CD4-positive, alpha-beta T cell treated with Interferon gamma for 1 hour (primary cell): ENCODE measurements at places on chromosomes 4 and X.

- DNase-seq, result no peak
These were observed 15.3 kb downstream of the INTU start for GRCh38 chr4:127648061-127648460.

- DNase-seq, result no peak
These were observed 49.5 kb downstream of the ATXN3L start for GRCh38 chrX:13270360-13270759.

DNA sequence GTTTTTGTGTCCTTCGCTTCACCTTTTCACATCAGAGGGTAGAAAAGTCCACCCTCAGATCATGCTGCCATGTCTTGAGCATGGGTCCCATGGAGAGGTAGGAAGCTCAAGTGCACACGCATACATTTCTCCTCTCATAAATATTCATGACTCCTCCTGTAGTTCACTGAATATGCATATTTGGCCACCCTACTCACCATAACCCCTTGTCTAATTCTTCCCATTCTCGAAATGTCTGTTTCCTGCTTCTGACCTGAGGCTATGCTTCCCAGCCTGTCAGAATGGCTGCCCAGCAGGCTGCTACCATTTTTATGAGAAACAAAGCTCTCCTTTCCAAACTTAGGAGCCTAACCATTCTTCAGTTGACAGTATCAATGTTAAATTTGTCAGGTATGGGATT is 86.5 kb downstream of the ADRA2C start:
- DNase-seq, result no peak

DNA sequence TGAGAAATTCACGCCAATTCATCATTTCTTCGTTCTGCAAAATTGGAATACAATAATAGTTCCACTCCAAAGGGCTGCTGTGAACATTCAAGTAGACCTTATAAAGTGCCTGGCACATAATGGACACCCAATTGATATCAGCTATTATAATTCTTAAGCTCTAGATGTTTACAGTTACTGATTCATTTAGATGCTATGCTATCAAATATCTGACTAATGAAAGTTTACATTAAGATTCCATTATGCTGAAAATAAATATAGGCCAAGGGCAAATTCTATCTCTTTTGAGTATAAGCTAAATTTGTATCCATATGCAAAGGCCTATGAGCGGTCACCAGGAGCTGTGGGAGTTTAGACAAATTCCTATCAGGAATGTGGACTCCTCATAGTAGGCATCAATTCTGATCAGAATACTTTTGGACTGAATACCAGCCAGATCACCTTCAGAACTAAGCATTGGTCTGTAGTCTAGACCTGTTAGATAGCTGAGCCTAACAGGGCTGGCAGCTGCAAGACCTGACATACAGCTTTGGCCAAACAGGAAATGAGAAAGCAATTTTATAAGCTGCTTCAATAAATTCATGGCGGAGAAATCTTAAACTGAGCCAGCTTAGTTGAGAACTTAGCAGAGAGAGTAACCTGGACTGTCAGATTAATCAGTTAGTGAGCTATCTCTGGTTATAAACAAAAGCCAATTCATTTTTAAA is 384.3 kb upstream of the ACTRT1 start:
- DNase-seq, result no peak

DNA sequence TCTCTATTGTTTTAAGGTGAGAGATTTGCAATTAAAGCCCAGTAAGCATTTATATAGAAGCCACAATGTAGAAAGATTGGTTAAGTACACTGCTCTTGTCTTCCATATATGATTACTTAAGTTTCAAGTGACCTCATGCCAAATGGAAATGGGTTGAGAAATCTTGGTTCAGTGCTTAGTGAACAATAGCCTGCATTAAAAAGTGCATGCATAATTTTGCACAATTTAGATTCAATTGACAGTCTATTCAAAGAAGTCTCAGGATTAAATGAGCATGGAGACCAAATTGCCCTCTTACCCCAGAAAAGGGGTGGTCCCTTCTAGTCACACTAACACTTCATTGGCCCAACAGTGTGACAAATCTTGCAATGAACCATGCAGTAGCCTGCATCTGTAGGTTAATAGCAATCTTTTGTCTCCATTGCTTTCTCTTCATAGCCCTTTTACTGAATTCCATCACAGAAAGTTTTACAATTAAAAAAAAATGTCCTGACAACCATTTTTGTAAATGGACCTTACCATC is 93.6 kb downstream of the HHIP start:
- DNase-seq, result no peak

- no peak for DNase-seq
These were observed 333.6 kb upstream of the F9 start for GRCh38 chrX:139196890-139197289.

DNA sequence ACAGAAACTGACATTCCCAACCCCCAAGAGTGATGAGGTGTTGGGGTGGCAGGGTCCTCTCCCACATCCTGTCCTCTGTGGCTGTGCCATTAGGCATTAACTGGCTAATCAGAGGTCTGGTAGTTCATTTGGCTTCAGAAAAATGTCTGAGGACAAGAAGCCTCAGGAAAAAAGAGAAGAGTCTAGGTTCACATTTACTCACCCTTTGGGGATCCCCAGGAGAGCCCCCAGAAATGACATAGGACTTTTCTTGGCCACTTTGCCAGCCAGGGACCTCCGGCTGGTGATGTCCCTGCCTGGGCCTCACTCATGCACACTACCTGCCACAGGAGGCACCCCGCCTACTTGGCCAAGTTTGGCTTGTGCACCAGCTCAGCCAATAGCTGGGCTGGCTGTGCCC is 173.0 kb downstream of the RBM46 start:
- DNase-seq, result no peak

DNA sequence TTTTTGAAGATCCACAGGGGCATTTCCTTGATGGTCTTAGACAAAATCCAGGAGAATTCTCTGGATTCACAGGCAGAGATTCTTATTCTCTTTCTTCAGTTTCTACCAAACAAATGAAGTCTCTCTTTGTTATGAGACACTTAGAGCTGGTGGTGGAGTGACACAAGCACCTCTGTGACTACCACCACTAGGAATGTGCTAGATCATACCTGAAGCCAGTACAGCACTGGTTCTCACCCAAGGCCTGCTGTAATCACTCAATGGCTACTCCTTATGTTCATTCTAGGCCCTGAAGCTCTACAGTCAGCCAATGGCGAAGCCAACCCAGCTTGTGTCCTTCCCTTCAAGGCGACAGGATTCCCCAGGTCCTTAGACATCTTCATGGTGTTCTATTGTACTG is 482.3 kb downstream of the TRAM1L1 start:
- no peak for DNase-seq

DNA sequence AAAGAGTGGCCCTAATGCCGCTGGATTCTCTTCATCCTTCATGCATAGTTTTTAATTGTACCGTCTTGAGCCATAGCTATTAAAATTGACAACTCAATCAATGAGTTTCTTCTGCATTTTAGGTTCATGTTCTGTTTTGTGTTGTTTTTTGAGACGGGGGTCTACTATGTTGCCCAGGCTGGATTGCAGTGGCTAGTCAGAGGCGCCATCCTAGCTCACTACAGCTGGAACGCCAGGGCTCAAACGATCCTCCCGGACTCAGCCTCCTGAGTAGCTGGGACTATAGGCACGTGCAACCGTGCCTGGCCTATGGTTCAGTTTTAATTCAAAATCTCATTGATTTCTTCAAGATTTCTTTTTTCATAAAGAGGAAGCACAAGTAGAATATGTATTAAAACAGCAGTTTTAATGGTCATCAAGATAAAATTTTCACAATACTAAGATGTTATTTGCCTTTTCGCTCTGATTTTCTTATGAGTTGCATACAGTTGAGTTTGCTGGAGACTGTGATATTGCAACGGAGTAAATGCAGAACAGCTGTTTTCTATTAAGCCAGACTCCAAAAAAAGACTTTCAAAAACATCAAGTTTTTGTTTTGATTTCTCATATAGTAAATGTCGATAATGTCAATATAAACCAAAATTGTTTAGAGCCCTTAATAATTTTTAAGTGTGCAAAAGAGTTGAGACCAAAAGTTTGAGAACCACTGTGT is 1.1 kb upstream of the STX18 start:
- DNase-seq, result no peak

DNA sequence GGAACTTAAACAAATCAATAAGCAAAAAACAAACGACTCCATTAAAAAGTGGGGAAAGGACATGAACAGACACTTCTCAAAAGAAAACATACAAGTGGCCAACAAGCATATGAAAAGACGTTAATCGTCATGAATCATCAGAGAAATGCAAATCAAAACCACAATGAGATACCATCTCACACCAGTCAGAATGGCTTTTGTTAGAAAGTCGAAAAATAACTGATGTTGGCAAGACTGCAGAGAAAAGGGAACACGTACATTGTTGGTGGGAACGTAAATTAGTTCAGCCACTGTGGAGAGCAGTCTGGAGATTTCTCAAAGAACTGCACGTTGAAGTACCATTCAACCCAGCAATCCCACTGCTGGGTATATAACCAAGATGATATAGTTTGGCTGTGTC is 23.7 kb downstream of the NEUROG2 start:
- no peak for DNase-seq

GRCh38 chr4:120065974-120066516 is 603 bp downstream of the MAD2L1 start:
- peak; percentile 34 for DNase-seq

- DNase-seq, result no peak
These were observed 31.2 kb downstream of the ZFYVE28 start for GRCh38 chr4:2387218-2387617.

DNA sequence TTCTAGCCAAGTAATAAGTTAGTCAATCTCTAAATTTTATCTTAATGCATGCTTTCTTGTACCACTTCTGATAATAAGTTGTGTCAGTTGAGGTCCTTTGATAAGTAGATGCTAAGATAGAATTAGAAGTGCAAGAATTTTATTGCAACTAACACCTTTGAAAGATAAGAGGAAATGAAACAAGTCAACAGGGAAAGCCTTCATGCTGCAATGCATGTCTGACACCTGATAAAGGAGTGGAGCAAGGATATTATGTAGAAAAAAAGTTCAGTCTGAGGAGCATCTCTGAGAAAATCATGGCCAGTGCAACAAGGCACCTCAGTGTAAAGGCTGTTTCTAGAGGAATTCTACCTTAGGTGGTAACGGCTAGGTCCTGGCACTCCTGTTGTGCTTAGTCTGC is 210.7 kb upstream of the PPP1R2C start:
- no peak for DNase-seq

GRCh38 chrX:148979786-148980185 is 479.4 kb downstream of the AFF2 start:
- DNase-seq, result no peak

DNA sequence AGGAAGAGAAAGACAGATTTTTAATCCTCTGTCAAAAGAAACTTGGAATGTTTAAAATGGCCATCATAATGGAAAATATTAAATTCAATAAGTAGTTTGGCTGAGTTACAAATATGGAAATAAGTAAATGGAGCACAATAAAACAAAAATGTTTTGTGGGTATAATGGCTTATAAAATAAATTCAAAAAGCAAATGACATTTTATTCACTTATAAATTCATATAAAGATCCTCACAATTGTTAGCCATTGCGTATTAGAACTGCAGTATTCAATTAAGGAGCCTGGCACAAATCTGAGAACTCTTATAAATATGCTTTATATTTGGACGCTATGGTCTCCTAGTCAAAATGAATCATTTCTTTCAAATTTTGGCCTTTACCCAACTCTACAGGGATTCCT is 339.0 kb upstream of the PABPC4L start:
- DNase-seq, result no peak

GRCh38 chrX:70293621-70294020 is 3.7 kb downstream of the KIF4A start:
- DNase-seq, result no peak

DNA sequence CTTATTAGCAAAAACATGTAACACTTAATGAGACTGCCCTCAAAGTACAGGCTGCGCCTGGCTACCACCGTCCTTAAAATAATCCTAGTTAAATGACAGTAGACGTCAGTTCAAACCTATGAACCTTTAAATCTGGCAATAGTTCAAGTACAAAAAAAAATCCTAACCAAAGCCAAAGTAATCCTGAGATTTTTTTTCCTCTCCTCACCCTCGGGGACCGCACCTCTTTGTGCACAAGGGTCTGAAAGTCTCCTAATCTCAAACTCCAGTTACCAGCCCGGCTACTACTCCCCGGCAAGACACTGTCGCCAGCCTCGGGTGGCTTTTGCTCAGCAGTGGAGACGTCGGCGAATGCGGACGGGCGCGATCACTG is 439 bp downstream of the SEC31A start:
- DNase-seq, result no peak

- no peak for DNase-seq
These were observed 18.9 kb downstream of the ADH6 start for GRCh38 chr4:99200138-99200537.

GRCh38 chr4:129545599-129546278 is 449.8 kb downstream of the C4orf33 start:
- DNase-seq, result no peak

DNA sequence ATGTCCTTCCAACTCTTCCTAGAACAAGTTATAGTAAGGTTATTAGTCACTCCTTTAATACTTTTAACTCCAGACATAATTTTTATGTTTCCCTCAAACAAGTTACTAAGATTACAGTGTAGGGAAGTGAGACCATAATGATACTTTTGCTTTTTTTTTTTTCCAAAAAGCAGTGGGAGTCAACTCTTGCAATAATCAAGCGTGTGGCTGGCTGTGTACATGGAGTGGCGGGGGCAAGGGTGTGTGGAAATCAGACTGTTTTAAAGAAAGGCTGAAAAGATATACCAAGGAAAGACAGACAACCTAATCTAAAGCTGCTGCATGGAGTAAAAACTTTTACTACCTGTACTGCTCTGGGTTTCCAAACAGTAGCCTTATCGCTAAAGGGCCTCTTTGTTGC is 4.1 kb downstream of the NOA1 start:
- DNase-seq, result no peak

DNA sequence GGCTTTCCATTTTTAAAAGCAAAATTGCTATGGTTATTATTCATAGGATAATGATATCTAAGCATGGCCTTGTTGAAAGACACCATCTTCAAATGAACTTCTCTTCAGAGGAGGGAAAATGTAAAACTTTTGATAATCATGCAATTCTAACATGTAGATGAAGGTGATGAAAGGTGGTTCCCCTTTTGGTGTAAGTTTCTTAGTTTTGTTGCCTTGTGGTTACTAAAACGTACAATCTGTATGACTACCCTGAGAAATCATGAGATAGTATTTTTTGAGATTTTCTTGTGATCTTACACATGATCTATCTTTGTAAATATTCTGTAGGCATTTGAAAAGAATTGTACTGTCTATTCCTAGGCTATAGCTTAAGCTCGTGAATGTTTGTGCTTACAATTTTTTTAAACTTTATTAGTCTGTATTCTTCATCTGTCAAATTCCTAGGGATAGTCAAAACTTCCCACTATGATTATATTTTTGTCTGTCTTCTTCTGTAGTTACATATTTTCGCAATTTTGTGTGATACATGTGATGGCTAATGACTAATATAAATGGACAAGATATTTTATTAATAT is 47.5 kb downstream of the PTPN13 start:
- no peak for DNase-seq

GRCh38 chrX:83419030-83419792 is 88.9 kb upstream of the POU3F4 start:
- DNase-seq, result no peak

- no peak for DNase-seq
These were observed 8.4 kb downstream of the UBE2K start for GRCh38 chr4:39706334-39706733.
